ENCODE measurements at places on chromosomes 5 and 9. TPM values are rescaled to one million over a fixed set of nuclear protein-coding genes. Genes with fewer than 3 reads are reported as not detected.

DNA sequence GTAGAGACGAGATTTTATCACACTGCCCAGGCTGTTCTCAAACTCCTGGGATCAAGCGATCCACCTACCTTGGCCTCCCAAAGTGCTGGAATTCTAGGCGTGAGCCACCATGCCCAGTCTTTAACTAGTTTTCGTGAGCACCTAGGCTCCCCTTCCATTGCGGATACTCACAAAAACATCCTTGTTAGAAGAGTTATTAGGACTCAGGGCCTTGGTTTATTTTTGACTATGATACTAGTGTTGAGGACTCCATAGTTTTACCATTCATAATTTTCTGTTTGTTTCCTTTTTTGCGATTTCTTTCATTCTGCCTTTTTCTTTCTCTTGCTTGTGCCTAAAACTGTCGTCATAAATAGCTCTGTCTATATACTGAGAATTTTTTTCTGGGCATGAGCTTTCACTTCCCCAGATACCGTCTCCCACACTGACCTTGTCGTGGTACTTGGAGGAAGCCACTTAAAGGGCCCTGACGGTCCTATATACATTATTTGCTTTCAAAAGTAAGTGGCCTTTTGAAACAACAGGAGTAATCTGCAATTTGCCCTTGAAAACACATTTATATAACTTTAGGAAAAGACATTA, 5.2 kb downstream of the F2R start:
- H3K27me3 ChIP-seq = peaks cover 7% of the 10 kb centered on the region
- peaks cover 5% of the 10 kb centered on the region for H3K4me1 ChIP-seq
- no peaks in the 10 kb centered on the region for H3K36me3 ChIP-seq
- no peak overlapping the region for H3K27ac ChIP-seq
- peak; percentile 45 for DNase-seq

GRCh38 chr5:104942735-104943134, 1380.1 kb upstream of the NUDT12 start:
- H3K27ac ChIP-seq = no peak overlapping the region
- H3K4me3 ChIP-seq = no peak overlapping the region
- DNase-seq = no peak
- no peaks in the 10 kb centered on the region for H3K36me3 ChIP-seq
- no peaks in the 10 kb centered on the region for H3K27me3 ChIP-seq
- H3K4me1 ChIP-seq = no peaks in the 10 kb centered on the region

- DNase-seq = no peak
- no peaks in the 10 kb centered on the region for H3K27me3 ChIP-seq
- no peak overlapping the region for H3K27ac ChIP-seq
- H3K4me1 ChIP-seq = peaks cover 18% of the 10 kb centered on the region
Observed at GRCh38 chr9:125235804-125236519, 5.2 kb downstream of the HSPA5 start.

DNA sequence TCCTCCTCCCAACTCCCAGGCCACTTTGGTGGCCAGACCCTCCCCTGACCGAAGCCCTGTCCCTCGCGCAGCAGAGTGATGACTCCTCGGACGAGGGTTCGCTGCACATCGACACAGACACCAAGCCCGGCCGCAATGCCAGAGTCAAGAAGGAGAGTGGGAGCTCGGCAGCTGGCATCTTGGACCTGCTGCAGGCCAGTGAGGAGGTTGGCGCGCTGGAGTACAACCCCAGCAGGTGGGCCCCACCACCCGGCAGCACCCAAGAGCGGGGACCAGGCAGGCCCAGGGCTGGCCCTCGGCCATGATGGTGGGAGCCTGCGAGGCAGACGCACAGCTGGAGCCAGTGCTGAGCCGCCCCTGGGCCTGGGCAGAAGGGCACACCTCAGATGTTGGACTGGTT, 90.6 kb downstream of the PHF2 start:
- H3K27ac ChIP-seq = no peak overlapping the region
- H3K4me1 ChIP-seq = no peaks in the 10 kb centered on the region
- DNase-seq = no peak
- no peaks in the 10 kb centered on the region for H3K27me3 ChIP-seq
- no peak overlapping the region for H3K4me3 ChIP-seq

Gene LRRC19
- not detected for total RNA-seq
